Retina (tissue), 1 donor: ENCODE measurements at places on chromosomes 6 and 20.

- DNase-seq, result no peak
Observed at GRCh38 chr20:45206725-45207124, at the start of gene SEMG1. SEMG1 (plus strand) TSS chr20:45207033; CDS start chr20:45207054, 21 bp downstream.

GRCh38 chr20:2820084-2820895, 4.1 kb downstream of the TMEM239 start:
- no peak for DNase-seq

DNA sequence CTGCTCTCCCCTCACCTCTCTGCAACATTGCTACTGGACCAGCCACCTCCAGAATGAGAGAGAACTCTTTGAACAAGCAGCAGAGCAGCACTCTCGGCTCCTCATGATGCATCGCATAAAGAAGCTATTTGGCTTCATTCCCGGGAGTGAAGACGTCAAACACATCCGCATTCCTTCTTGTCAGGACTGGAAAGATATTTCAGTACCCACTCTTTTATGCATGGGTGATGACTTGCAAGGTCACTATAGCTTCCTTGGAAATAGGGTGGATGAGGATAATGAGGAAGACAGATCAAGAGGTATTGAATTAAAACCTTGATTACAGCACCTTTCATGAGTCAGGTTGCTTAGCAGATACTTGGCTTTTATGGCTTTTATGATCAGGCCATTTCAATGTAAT, 4.3 kb downstream of the CALHM4 start:
- DNase-seq, result peak; percentile 36

DNA sequence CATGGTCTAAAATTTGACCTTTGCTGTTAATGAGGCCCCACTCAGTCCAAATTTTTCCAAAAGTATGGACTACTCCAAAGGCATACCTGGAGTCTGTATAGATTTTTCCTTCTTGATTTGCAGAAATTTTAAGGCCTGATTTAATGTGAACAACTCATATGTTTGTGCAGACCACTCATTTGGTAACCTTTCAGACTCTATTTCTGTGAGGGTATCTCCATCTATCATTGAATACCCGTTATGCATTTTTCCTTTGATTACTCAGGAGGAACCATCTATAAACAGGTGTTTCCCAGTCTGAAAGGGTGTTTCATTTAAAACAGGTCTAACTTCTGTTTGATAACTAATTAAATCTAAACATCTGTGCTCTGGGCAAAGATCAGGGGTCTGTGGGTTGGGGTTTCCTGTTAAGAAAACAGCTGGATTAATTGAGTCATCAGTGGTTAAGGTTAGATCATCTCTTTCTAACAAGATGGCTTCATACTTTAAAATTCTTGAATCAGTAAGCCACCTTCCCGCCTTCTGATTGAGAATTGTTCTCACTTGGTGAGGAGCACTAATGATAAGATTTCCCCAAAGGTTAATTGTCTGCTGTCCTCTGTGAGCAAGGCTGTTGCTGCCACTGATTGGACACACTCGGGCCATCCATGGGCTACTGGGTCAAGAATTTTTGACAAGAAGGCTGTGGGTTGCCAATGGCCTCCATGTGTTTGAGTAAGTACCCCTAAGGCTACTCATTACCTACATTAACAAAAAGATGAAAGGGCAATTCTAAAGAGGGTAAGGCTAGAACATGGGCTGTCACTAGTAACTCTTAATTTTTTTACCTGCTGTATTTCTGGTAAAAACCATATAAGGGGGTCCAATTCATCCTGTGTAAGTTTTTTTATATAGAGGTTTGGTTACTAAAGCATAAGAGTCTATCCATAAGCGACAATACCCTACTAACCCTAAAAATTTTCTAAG, 24.1 kb downstream of the HLA-B start:
- DNase-seq, result no peak

GRCh38 chr6:74137911-74138310, 441.9 kb downstream of the CD109 start:
- DNase-seq, result no peak

GRCh38 chr20:35049776-35050352, 42.7 kb downstream of the TRPC4AP start:
- no peak for DNase-seq

GRCh38 chr6:20319520-20320357, 81.9 kb upstream of the E2F3 start:
- no peak for DNase-seq

DNA sequence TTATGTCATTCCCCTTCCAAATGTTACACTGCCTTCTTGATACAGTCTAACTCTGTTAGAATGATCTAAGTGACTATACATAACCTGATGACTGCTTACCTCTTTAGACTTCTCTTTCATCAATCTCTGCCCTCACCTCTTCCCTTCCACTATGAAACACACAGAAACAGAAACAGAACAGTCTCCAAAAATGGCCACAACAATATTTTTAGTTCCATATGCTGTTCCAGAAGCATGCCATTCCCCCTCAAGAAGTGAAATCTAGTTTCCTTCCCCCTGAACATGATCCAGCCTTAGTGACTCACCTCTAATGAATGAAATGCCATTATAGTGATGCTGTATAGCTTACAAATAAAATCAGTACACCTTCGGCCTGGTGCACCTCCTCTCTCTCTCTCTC, 229.3 kb upstream of the TENT5A start:
- no peak for DNase-seq

DNA sequence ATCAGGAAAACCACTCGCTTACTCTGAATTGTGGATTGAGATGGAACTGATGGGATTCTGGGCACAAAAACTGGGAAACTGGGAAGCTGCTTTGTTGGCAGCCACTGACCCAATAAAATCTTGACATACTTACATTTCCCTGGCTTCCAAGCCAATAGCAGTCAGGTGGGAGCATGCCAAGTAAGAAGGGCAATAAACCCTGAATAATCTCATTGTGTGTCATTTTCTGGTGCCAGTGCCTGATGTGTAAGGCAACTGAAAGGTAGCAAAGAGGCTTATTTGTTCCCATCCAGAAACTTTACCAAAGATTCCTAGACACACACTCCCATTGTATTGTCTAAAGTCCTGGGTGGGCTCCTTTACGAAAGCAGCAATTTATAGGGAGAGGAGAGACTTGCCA, 93.2 kb downstream of the TBX18 start:
- no peak for DNase-seq

DNA sequence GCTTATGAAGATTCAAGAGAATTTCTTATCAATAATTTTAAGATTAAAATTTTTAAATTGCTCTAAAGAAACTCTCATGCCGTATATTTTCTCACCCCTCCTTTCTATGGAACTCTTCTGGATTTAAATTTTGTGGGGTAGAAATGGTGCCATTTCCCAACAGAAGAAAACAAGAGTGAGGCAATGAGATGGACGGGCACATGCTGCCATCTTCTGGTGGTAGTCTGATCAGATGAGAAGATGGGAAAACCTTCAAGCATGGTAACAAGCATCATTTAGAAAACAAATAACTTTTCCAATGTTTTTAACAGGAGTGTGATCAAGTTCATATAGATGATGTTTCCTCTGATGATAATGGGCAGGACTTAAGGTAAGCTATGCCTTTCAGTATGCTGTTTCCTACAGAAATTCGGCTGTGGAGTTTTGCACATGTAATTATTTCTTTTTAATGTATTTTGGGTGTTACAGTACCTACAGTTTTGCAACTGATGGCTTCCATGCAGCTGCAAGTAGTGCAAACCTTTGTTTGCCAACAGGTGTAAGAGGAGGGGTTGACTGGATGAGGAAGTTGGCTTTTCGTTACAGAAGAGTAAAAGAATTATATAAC, 271.4 kb downstream of the EYA4 start:
- peak; percentile 73 for DNase-seq

DNA sequence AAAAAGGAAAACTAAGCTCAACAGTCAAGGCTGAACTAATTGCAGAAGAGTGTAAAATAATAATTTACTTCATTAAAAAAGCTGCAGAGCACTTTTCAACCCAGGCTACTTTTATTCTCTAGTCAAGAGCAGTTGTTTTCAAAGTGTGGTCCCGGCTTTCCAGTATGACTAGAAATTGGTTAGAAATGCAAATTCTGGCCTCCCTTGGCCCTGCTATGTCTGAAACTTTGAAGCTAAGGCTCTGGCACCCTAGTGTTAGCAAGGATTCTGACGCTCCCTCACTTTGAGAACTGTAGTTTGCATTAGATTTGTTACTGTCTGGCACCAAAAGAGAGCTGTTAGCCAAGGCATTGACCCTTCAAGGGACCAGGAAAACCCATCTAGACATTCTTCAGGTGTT, 9.5 kb upstream of the NXT1 start:
- DNase-seq, result no peak

DNA sequence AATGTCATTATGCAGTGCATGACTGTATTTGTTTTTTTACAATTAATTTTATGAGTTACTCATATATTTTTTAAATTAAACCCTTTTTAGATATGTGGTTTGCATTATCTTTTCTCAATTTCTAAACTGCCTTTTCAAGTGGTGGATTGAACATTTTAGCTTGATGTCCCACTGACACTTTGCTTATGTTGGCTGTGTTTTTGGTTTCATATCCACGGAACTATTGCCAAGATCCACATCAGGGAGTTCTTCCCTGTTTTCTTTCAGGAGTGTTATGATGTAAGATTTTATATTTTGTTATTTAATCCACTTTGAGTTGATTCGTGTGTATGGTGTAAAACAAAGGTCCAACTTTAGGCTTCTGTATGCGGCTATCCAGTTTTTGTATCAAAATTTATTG, 1144.9 kb upstream of the EYS start:
- DNase-seq, result no peak

DNA sequence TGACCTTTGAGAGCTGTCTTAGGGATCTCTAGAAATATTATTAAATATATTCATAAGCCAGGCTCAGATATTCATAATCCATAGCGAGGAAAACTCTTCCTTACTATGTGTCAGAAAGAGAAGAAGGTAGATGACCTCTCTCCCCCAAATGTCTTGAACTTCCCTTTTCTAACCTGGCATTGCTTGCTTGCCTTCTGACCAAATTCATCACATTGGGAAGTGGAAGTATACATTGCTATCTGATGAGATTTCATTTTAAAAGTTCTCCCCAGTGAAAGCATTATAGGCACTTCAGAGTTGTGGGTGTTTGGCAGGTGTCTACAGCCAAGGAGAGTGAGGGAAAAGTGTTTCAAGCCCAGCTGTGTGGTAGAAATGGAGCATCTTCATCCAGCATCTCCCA, 197.3 kb downstream of the ZFAND3 start:
- DNase-seq, result no peak

- peak; percentile 71 for DNase-seq
Observed at GRCh38 chr6:28824793-28825731, 98.7 kb downstream of the TRIM27 start.

DNA sequence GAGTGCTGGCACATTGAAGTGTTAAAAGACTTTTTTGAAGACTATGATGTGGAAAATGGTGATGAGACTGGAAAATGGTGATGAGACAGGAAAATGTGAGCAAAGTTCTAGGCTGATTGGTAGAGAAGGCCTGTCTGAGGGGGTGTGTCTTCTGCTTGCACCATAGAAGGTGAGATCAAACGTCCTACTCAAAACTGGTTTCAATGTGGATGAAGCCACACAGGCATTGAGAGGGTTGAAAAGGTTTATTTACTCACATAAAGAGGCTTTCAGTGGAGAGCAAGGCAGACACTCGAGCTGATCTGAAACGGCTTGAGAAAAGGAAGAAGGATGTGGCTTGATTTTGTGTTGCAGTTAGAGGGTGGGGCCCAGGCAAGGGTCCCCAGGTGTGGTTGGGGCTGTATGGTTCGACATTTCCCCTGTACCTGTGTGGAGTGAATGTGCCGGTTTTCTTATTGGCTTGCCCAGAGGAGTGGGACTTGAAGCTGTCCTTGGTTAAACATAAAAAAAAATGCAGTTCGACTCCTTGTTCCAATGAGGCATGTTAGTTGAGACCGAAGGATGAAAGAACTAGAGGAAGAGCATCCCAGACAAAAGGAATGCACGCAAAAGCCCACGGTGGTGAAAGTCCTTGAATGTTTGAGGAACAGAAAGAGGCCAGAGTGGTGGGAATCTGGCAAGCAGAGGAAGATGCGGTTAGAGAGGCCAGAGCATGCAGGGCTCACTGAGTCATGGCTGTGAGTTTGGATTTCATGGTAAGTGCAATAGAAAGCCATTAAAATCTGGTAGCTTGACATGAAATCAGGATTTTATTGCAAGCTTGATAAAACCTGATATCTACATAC, 172.3 kb downstream of the EPM2A start:
- DNase-seq, result no peak

GRCh38 chr20:50256577-50256976, 65.9 kb downstream of the CEBPB start:
- DNase-seq, result no peak

DNA sequence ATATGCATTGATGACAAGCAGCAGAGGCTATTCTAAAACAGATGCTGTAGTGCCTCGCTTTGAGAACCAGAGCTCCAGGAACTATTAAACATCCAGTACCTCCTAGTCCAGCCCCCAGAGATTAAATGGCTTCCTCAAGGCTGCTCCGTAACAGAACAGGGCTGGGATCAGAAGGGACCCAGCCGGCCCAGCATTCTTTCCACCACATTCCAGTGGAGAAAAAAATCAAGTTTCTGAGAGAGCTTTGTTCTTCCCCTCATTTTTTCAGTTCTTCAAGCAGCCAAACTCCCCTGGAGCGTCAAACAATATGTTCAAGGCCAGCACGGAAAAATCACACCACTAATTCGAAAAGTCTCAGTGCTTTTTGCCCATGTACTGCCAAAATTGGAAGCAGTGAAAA, 5.8 kb upstream of the STMND1 start:
- no peak for DNase-seq

GRCh38 chr6:39646751-39647420, 78.3 kb downstream of the KIF6 start:
- DNase-seq, result no peak

DNA sequence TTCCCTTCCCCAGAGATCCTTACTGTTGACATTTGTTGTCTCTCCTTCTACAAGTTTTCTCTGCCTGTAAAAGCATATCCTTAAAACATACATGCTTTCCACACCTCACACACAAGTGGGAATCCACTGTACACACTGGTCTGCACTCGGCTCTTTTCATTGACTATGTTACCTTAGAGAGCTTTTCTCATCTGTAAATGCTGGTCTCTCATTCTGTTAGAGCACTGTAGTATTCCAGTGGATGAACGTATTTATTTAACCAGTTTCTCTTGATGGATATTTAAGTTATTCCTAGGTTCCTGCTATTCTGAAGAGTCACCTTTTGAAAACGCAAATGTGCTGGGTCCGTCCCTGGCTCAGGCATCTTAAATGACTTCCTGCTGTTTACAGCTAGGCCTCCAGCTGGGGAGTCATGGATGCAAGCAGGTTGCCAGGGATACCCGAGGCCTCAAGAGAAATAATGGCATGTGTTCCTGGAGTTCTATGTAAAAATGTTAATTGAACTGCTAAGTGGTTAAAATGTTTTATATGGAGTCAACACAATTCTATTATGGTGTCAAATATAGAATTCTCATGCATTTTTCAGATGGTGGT, 61.1 kb upstream of the TGM3 start:
- peak; percentile 31 for DNase-seq

- no peak for DNase-seq
Observed at GRCh38 chr6:168372889-168373288, 53.3 kb upstream of the DACT2 start.

DNA sequence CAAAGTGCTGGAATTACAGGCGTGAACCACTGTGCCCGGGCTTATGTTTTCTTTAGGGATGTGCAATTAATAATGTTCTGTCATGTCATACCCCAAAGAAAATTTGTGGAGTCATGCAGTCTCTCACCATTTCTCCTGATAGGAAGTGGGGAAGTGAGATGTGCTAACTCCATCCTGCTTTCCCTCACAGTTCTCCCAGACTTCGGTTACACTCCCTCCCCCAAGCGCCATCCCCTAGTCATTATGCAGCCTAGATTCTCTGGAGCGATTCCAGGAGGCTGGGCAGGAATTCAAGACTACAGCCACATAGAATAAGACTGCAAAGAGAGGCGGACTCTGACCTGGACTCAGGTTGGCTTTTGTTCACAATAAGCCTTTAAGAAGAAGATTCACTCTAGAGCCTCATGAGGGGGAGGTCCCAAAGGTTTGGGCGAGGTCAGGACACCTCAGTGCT, 271.4 kb downstream of the ALDH8A1 start:
- DNase-seq, result no peak
